ENCODE measurements at places on chromosomes 3 and 15.

DNA sequence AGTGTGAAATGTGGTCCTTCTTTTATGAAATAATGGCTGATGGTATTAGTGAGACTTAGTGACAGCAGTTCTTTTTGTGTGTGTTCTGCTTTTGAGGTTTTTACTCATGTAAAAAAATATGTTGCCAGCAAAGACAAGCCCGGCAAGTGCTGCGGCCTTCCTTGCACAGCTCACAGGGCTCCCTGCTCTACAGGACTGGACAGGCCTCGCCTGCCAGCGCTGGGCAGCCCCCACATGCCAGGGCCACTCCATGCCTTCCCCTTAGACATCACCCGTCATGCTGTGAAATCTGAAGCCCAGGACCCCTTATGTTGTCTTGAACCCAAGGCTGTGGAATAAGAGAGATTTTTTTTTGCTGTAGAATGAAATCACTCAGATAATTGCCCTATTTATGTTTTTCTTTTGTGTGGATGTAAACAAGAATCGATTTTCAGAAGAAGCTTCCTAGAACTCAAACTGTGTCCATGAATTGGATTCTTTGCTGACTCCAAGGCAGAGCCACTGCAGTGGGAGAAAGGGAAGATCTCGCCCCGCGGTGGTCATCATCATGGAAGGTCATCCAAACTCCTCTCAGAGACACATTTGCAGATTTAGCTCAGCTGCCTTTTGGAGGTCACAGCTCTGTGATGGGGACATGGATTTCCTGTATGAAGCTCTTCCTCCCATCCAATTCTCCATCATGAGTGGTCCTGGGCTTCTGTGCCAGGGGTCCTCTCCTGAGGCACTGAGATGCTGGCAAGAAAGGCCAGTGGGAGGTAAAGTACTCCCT, 150.8 kb downstream of the ATP10A start:
- no peak for DNase-seq

- DNase-seq, result no peak
Measured at GRCh38 chr15:22861161-22861560, 22.7 kb downstream of the NIPA2 start.

- no peak for DNase-seq
Measured at GRCh38 chr15:88661041-88661700, 22.4 kb downstream of the ISG20 start.

DNA sequence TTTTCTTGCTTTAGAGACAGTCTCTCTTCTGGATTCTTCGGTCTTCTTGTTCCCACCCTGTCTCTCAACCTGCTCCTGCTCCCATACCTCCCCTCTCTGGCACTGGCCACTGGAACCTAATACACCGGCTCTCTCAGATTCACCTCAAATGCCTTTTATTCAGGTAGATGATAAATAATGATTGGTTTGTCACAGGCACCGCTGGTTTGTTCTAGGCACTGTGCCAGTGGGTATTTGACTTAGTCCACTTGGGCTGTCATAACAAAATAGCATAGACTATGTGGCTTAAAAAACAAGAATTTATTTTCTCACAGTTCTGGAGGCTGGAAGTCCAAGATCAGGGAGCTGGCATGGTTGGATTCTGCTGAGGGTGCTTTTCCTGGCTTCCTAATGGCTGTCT, 278.2 kb upstream of the STT3B start:
- no peak for DNase-seq

- DNase-seq, result no peak
Measured at GRCh38 chr15:92690395-92690794, 34.8 kb upstream of the FAM174B start.

DNA sequence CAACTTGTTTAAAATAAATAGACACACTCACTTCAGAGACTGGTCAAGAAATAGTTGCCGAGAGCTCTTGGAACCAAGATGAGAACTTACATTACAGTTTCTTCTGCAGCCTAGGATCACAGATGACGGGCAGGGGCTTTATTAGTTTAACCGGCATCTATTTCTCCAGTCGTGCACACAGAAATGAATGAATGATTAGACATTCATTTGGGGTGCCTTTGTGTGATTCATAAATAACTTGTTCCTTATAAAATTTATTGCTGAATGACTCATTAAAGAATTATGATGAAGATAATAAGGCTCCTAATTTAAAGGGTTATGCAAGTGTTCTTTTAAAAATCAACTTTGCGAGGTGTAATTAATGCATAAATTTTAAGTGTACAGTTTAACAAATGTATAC, 20.8 kb downstream of the NFKBIZ start:
- no peak for DNase-seq

DNA sequence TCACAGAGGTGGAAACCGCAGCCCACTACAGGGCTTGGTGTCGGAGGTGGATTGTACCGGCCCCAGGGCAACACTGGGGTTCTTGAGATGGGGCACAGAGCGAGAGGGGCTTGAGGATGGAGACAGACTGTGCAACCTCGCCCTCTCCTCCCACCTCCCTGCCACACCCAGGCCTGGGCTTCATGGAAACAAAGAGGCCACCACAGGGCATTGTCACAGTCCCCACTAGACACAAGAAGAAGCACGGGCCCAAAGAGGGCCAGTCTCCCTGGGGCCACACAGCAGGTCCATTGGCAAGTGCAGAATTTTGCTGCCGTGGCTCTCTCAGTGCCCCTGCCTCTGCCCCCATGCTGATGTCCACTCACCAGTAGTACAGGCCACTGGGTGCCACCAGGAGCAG, 4.1 kb upstream of the CALML4 start:
- no peak for DNase-seq

Data from HepG2 (cell line).